ENCODE measurements at places on chromosomes 12 and 14.
A peak's percentile ranks its signal among the peaks of the same experiment; 100 is the strongest.

DNA sequence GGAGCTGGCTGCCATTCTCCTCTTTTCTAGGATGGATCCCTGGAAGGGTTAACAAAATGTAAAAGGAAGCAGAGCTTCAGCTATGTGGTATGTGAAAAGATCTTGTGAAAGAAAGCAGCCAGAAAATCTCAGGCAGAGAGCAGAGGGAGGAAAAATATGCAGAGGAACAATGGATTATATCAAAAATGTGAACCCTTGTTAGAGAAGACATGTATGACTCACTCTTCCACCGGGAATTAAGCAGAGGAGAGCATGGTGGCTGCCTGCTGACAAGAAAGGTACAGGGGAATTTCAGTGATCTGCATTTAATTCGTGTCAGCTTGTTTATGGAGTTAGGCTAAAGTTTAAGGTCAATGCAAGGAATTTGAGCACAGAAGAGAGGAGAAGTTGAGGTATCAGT lies 46.3 kb downstream of the KCNA1 start:
- DNase-seq: no peak

DNA sequence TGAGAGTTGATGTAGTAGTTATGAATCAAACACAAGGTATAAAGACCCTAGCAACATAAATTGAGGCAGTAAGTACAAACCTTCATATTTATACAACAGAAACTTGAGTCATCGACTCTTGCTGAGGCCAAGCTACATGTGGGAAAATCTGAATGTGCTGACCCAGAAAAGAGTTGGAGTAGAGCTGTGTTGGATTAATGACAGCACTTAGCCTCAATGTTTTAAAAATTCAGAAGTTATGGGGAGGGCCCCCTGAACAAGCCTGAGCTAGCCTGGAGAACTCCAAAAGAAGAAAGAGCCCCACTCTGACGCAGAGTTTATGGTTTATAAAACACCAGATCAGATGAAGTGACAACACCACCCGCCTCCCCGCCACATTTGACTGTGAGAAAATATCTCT lies 100.0 kb downstream of the DUSP6 start:
- no peak for DNase-seq

DNA sequence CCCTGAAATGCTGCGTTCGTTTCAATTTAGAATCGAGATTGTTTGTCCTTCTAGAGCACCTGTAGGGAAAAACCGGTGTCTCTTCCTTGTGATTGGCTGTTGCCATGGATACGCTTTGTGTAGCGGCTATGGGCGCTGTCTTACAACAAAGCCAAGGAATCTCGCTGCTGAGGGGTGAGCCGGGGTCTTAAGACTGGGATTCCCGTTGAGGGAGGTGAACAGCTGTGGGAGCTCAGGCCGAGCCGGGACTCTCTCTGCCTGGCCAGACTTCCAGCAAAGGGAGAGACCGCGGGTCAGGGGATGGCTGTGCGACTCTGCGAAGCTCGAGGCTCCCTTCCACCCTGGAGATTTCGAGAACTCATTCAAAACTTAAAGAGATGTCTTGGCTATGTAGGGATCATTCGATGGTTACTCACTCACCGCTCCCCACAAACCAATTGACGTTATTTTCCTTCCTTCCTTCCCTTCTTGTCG lies at the start of the genes LRRIQ1 and TSPAN19:
Gene LRRIQ1, plus strand, starts transcription at position 118 of the 474 bp plus-strand sequence. CDS start 1,826 bp downstream, outside the sequence.
Gene TSPAN19, minus strand, starts transcription at position 44 of the 474 bp plus-strand sequence. CDS start 6,331 bp downstream, outside the sequence.
- peak; percentile 94 for DNase-seq

DNA sequence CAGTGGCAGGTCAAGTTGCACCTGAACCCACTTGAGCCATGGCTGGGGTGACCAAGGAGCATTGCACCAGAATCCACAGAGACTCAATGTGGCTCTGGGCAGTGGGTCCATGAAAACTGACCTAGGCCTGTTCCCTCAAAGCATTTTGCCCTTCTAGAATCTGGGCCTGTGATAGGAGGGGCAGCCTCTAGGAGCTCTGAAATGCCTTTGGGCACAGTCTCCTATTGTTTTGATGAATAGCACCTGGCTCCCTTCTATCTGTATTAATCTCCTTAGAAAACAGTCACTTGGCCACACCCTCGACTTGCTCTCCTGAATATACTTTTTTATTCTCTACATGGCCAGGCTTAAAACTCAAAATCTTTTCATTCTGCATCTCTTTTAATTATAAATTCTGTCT lies 14.1 kb upstream of the KRAS start:
- DNase-seq: no peak

DNA sequence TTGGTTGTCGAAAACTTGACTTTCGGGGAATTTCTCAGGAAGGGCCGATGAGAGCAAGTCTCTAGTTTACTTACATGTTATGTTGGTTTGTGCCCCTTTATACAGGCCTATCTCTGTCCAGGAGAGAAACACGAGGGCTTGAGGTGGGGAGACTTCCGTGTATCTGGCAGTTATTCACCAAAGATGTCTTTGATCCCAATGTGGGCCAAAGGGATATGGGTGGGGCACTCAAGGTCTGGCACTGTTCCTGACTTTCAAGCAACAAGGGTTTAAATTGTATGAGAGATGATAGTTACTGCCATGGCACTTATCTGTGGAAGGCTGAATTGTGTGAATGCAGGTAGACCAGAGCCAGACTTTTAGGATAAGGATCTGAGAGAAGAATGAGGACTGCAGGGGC lies 137.2 kb upstream of the DHRS4 start:
- DNase-seq: no peak

DNA sequence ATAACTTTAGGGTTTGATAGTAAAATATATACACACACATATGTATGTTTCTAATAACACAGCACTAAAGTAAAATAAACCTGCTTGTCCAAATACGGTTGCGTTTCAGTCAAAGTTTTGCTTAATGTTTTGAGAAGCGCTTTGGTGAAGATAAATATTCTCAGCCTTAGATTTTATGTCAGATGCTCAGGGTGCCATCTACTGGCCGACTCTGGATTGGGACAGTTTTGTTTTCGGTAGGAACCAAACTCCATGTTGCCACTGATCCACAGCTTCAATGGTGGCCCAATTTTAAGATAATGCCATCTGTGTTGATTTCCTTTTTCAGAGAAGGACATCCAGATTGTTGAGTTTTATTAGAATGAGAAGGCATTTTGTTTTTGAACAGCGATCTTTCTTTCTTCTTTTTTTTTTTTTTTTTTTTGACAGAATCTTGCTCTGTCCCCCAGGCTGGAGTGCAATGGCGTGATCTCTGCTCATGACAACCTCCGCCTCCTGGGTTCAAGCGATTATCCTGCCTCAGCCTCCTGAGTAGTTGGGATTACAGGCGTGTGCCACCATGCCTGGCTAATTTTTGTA lies 43.1 kb downstream of the LLPH start:
- DNase-seq: peak; percentile 56

- no peak for DNase-seq
Measured at GRCh38 chr12:105822131-105823105, 316.3 kb downstream of the NUAK1 start.

DNA sequence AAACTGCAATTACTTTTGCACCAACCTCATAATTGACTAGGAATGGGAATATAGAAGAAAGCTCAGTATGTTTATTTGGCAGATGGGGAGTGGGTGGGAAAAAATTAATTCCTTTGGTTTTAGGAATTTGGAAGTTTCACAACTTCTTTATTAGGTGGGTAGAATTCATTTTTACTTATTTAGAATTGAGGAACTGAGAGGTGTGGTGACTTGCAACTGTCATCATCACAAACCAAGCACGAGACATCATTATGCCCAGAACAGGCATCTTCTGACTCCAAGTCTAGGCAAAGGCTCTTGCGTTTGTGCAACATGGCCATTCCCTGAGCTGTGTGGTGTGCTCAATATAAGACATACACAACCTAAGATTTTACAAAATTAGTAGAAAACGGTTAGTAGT lies 380.0 kb downstream of the ATP23 start:
- DNase-seq: no peak

GRCh38 chr12:57454566-57455373 lies at the start of gene INHBE:
Gene INHBE (plus strand): TSS chr12:57455307. CDS start chr12:57455537, 230 bp downstream.
- DNase-seq: no peak

- DNase-seq: no peak
Measured at GRCh38 chr12:92223481-92223880, 77.8 kb upstream of the BTG1 start.

GRCh38 chr12:105492591-105493545 lies 162.4 kb downstream of the C12orf75 start:
- DNase-seq: no peak

- DNase-seq: no peak
Measured at GRCh38 chr14:65804439-65805112, 392.0 kb downstream of the FUT8 start.

DNA sequence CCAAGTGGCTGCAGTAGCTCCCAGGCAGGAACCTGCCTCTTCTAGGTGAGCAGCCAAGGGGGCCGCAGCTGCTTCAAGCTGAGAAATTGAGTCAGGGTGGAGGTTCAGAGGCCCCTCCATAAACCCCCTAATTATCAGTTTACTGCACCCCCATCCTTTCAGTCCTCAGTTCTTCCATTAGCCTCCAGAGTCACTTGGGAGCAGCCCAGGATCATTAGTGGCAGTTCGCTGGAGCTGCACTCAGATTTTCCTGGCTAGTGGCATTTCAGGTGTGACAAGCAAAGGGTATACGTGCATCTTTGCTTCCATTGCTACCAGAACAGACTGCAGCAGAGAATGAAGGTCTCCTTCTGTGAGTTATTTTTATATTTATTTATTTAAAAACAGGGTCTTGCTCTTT lies 358.7 kb downstream of the FUT8 start:
- no peak for DNase-seq

DNA sequence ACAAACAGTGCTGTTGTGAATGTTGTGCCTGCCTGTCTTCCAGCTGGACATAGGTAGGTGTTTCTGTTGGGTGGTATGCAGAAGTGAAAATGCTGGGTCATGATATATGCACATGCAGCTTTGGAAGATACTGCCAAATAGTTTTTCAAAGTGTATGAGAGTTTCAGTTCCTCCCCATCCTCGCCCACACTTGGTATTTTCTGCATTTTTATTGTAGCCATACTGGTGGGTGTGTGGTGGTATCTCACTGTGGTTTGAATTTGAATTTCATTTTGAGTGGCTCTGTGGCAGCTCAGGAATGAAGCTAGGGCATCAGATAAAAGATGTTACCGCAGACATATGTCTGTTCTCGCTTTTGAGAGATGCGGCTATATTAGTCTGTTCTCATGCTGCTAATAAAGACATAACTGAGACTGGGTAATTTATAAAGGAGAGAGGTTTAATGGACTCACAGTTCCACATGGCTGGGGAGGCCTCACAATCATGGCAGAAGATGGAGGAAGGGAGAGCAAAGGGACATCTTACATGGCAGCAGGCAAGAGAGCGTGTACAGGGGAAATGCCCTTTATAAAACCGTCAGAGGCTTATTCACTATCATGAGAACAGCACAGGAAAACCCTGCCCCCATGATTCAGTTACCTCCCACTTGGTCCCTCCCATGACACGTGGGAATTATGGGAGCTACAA lies 183.1 kb downstream of the CAND1 start:
- no peak for DNase-seq

DNA sequence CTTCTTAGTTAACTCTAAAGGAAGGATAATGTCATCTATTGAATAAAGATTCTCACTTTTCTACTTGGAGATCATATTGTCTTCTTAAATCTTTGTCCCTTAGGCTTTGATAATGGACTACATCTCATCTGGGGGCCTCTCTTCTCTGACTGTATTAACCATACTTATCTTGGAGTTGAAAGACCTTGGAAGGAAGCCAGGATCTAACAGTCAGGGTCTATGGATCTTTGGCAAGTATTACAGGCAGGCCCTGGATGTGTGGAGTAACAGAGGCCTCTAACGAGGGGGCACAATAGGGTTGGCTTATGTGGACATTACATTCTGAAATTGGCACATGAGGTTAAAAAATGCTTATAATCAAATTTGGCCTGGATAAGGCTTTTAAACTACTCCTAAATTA lies 513.8 kb downstream of the NRXN3 start:
- peak; percentile 5 for DNase-seq

DNA sequence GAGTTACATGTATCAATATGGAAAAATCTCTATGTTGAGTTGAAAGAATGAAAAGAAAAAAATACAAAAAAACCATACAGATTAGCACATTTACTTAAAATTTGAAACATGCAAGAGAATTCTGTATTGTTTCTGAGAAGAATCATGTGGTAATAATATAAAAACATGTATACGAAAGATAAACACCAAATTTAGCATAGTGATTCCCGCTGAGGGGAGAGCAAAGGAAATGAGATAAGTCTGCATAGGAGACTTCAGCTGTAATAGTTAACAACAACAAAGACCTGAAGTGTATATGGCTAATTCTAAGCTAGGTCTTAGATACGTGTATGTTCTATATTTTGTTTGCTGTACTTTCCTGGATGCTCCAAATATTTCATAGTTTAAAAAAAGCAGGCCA lies 46.5 kb downstream of the FNTB start:
- DNase-seq: no peak

GRCh38 chr12:82758749-82759330 lies 72.1 kb downstream of the TMTC2 start:
- no peak for DNase-seq

DNA sequence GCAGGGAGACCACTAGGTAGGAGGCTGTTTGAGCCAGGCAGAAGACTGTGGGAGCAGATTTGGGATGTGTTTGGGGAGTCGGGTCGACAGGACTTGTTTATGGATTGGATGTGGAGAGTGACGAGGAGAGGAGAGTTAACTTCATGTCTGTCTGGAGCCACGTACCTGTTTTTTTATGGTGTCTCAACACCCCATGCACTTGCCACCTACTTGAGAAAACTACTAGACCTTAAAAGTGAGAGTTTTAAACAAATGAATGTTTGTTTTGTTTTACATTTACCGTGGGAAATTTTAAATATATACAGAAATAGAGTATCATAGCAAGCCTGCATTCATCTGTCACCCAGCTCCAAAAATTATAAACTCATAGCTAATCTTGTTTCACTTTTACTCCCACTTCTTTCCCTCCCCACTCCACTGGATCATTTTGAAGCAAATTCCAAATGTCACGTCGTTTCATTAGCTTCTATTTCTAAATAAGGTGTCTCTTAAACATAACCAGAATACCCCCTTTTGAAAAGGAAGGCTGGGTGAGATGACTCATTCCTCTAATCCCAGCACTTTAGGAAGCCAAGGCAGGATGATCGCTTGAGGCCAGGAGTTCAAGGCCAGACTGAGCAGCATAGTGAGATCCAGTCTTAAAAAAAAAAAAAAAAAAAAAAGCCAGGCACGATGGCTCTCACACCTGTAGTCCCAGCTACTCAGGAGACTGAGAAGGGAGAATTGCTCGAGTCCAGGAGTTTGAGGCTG lies 136.2 kb downstream of the ANO6 start:
- DNase-seq: no peak

- DNase-seq: no peak
Measured at GRCh38 chr14:99015833-99016232, 256.2 kb downstream of the BCL11B start.

DNA sequence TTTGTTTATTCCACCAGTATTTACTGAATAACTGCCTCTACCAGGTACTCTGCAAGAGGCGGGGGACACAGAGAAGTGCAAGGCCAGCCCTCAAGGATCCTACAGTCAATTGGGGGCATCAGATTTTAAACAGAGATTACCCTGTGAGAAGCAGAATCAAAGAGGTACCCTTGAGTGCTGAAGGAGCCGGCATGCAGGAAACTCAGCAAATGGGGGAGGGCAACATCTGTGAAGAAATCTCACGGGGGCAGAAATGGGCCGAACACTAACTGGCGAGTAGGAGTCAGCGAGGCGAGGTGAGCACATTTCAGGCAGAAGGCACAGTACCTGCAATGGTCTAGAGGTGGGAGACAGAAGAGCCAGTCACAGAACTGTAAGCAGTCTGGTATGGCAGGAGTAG lies 9.0 kb downstream of the GALNT6 start:
- no peak for DNase-seq

GRCh38 chr14:20195911-20196310 lies 5.2 kb downstream of the OR11G2 start:
- no peak for DNase-seq

Data from NCI-H345 (cell line).